ENCODE measurements at places on chromosomes 3 and 15.

DNA sequence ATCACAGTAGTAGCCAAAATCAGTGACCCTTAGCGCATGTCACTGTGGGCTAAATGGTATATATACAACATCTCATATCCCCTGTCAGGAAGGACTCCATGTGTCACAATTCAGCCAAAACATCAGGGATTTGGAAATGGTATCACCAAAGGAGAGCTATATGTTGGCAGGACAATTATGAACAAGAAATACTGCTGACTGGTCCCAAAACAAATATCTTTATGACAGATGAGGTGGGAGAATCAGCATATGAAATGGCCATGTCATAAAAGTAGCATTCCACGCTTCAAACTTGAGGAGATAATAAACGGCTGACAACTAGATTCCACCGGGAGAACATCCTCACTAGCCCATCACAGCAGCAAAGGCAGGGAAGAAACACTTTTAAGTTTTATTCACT, 158.4 kb downstream of the MAGI1 start:
- DNase-seq = no peak

DNA sequence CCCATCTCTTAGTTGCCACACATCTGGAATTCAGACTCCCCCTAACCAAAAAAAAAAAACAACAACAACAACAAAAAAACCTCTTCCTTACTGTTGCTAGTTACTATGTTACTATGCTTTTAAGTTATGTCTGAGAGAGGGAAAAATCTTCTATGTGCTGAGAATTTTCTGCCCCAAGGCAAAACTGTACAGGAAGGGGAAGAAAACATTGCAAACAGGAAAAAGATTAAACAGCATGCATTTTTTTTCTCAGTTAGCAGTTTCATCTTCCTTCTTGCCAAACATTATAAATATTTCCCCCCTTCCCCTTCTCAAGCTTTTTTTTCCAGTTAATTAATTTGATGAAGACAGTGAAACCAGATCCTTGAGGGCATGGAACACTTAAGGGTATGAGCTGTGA, 1.1 kb upstream of the CD200R1 start:
- DNase-seq = no peak

GRCh38 chr3:53154881-53155285, 6.1 kb upstream of the PRKCD start:
- no peak for DNase-seq

DNA sequence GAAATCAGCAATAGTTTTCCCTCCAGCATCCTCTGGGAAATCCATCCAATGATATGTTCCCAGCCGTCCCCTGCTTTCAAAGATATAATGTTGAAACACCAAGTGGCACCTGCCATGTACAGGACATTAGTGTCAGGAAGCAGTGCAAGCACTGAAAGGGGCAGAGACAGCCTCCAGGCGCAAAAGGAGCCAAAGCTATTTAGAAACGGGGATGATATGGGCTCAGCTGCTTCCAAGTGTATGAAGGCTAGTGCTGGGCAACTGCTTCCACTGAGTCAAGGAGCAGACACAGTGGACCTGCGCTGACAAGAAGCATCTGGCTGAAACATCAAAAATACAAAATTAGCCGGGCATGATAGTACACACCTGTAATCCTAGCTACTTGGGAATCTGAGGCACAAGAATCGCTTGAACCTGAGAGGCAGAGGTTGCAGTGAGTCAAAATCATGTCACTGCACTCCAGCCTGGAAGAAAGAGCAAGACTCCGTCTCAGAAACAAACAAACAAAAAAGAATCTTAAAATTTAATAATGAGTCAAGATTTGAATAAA, 119.7 kb downstream of the AQP9 start:
- no peak for DNase-seq

GRCh38 chr3:27666708-27667107, 55.4 kb downstream of the EOMES start:
- DNase-seq = no peak

GRCh38 chr15:100863796-100864267, 15.8 kb upstream of the ALDH1A3 start:
- no peak for DNase-seq

GRCh38 chr15:83365370-83365938, 81.0 kb upstream of the BNC1 start:
- DNase-seq = no peak

DNA sequence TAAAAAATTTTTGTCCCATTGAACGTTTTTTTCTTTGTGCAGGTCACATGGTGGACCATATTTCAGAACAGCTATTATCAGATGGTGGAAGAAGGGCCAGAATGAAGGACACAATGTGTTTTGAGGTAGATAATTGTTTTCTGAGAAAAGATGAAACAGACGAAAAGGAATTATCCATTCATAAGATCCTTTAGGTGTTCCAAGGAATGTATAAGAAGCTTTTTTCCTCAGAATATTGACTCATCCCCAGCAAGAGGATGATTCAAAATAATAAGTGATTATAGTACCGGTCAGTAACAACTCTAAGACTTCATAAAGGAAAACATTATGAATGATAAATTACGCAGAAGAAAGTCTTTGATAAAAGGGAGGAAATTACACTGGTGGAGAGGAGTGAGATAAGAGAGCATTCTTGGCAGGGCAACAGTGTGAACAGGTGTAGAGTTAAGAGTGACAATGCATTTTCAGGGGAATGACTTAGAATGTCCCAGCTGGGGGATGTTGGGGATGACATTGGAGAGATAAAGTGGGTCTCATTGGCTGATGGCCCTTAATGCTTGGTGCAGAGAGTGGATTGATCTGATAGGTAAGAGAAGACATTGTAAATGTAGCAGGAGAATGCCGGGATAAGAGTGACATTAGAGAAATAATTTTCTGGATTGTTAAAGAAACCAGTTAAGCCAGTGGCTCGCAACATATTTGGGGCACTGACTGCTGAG, 27.0 kb upstream of the AQP9 start:
- no peak for DNase-seq

- DNase-seq = peak; percentile 42
These were observed 1.4 kb downstream of the CHL1 start for GRCh38 chr3:197828-198491.

- peak; percentile 33 for DNase-seq
These were observed 289.8 kb upstream of the ROPN1 start for GRCh38 chr3:124281453-124282316.

GRCh38 chr3:49401766-49402165, 10.0 kb downstream of the RHOA start:
- DNase-seq = no peak

GRCh38 chr15:28103831-28104230, 4.7 kb upstream of the OCA2 start:
- no peak for DNase-seq

DNA sequence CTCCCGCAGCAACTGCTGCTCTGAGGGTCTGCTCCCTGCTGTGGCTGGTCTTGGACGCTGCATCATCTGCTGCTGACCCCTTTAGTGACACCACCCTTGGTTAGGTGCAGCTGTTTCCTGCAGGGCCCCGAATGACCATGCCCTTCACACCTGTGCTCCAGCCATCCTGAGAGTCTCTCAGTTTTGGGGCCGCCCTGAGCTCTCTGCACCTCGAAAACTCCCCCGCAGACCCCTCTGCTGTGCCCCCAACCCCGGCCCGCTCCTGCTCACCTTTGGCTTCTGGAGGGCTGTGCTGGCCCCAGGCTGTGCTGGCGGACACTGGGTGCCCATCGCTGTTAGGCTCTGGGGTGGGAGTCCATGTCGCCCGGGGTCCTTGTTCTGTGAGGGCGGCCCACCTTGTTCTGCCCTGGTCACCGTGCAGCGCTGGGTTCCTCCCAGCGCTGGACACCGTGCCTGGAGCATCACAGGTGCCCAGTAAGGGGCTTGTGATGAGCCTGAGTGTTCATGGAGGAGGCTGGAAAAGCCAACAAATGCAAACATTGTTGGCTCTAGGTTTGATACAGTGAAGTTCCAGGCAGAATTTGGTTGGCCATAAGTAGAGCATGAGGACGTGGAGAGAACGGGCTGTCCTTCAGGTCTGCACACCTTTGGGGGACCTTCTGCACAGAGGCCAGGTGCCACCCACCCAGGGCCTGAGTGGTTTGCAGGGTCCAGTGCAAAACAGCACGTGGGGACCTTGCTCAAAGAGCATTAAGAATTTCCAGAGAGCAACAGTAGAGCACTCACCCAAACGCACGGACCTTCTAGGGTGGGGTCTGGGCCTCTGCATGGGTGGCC, 12.3 kb downstream of the ABTB1 start:
- no peak for DNase-seq

DNA sequence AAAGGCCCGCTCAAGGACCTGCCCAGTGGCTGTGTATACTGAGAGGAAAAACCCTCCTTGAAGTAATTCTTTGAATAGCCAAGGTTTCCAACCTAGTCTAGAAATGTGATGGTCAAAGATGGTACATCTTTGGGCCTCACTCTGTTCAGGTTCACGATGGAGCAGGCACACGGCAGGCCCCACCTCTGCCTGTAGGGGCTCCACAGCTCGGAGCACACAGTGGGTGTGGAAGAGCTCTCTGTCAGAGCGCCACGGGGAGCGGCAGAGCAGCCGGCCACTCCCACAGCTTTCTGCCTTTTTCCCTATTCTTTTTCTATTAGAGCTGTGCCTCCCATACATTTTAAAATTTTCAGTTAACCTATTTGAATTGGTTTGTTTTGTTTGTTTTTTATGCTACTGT, 89.5 kb downstream of the CTNNB1 start:
- DNase-seq = no peak

DNA sequence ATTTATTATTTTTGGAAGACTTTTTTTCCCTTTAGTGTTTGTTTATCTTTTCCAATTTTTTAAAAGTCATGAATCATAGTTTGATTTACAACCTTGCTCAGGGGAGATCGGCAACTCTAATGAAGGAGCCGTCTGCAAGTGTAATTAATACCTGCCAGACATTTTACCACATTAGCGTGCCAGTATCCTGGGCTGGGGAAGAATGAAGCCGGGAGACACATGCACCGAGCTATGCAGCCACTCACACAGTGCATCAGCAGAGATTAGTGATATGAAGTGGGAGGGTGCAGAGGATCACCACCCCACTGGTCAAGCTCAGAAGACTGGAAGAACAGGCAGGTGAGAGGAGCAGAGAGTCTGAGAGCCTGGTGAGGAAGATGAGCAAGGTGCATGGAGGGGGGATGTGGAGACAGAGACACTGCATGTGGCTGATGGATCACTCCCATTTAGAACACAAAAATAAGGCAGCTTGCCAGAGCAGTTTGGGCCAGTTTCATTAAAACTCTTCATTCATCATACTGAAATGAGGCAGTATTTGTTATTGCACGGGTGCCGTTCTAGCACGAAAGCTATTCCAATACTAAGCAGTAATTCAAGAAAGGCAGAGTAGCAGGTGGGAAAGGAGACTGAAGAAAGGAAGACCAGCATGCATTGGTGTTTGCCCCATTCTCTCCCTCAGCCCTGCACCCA, 821.6 kb downstream of the TUSC7 start:
- no peak for DNase-seq

GRCh38 chr3:181955566-181955965, 243.8 kb downstream of the SOX2 start:
- DNase-seq = no peak

DNA sequence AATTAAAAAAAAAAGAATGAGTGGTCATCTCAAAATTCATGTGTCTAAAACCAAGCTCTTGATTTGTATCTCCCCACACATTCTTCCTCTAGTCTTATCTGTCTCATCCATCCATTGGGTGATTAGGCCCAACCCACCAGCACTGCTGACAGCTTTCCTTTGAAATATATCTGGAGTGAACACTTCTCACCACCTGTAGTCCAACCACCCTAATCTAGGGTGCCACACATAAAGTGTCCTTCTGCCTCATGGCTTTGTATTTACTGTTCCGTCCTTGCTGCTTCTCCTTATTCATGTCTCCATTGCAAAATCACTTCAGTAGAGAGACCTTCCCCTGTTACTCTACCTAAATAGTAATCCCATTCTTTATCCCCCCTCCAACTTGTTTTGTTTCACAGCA, 82.4 kb upstream of the PTX3 start:
- no peak for DNase-seq

GRCh38 chr3:45035441-45036301, 9.6 kb downstream of the CLEC3B start:
- DNase-seq = no peak

GRCh38 chr3:114022145-114022802, 34.1 kb downstream of the CCDC191 start:
- no peak for DNase-seq
